MCF 10A (cell line): ENCODE measurements at places on chromosomes 4 and X. TPM values are rescaled to one million over a fixed set of nuclear protein-coding genes. Genes with fewer than 3 reads are reported as not detected.

GRCh38 chr4:82282875-82283274 is 90.9 kb downstream of the HNRNPD start:
- no peak overlapping the region for H3K27ac ChIP-seq
- no peaks in the 10 kb centered on the region for H3K36me3 ChIP-seq
- peaks cover 7% of the 10 kb centered on the region for H3K4me1 ChIP-seq
- H3K4me3 ChIP-seq, result no peak overlapping the region

GRCh38 chr4:1713003-1713851 is 1.1 kb upstream of the SLBP start:
- DNase-seq, result no peak
- H3K36me3 ChIP-seq, result peaks cover 27% of the 10 kb centered on the region
- peak overlapping the region; percentile 96 for H3K27ac ChIP-seq
- peak overlapping the region; percentile 86 for H3K4me3 ChIP-seq

- DNase-seq, result no peak
- H3K4me1 ChIP-seq, result peaks cover 7% of the 10 kb centered on the region
- no peak overlapping the region for H3K27ac ChIP-seq
- no peaks in the 10 kb centered on the region for H3K36me3 ChIP-seq
Measured at GRCh38 chrX:11352296-11352741, 59.1 kb downstream of the AMELX start.

- no peaks in the 10 kb centered on the region for H3K4me1 ChIP-seq
- no peak overlapping the region for H3K27ac ChIP-seq
- H3K27me3 ChIP-seq, result peaks cover 24% of the 10 kb centered on the region
- no peak overlapping the region for H3K4me3 ChIP-seq
Measured at GRCh38 chrX:3029129-3029528, 12.1 kb upstream of the ARSF start.

DNA sequence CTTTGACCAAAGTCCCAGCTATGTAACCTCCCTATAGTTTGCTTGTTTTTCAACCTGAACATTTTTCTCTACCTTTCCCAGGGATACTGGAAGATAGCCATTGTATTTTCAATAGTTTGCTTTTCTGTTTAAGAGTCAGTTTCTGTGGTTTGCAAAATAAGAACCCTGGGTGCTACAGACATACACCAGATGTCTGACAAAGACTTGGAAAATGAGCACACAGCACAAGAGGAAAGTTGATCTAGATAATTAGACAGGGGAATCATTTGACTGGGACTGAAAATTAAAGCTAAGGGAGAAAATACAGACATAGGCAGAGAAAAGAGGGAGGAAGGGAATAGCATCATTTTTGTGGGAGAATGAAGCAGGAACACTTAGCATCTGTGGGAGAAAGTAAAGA is 218.3 kb upstream of the CNKSR2 start:
- no peak overlapping the region for H3K27ac ChIP-seq
- DNase-seq, result no peak
- no peaks in the 10 kb centered on the region for H3K27me3 ChIP-seq

GRCh38 chr4:22454955-22455354 is 60.9 kb downstream of the ADGRA3 start:
- H3K4me3 ChIP-seq, result no peak overlapping the region
- H3K36me3 ChIP-seq, result peaks cover 6% of the 10 kb centered on the region
- DNase-seq, result no peak
- H3K27me3 ChIP-seq, result no peaks in the 10 kb centered on the region
- H3K27ac ChIP-seq, result no peak overlapping the region

GRCh38 chr4:160414496-160414895 is 1311.6 kb downstream of the RAPGEF2 start:
- H3K27me3 ChIP-seq, result no peaks in the 10 kb centered on the region
- H3K36me3 ChIP-seq, result no peaks in the 10 kb centered on the region
- no peaks in the 10 kb centered on the region for H3K4me1 ChIP-seq
- DNase-seq, result no peak
- no peak overlapping the region for H3K4me3 ChIP-seq
- no peak overlapping the region for H3K27ac ChIP-seq

GRCh38 chr4:30792601-30793000 is 72.4 kb downstream of the PCDH7 start:
- H3K4me3 ChIP-seq, result no peak overlapping the region
- no peaks in the 10 kb centered on the region for H3K4me1 ChIP-seq
- no peaks in the 10 kb centered on the region for H3K27me3 ChIP-seq
- no peak for DNase-seq
- H3K36me3 ChIP-seq, result no peaks in the 10 kb centered on the region

- H3K27me3 ChIP-seq, result no peaks in the 10 kb centered on the region
- H3K36me3 ChIP-seq, result no peaks in the 10 kb centered on the region
- H3K4me1 ChIP-seq, result no peaks in the 10 kb centered on the region
- DNase-seq, result no peak
Measured at GRCh38 chr4:177222781-177223180, 86.9 kb upstream of the NEIL3 start.

- H3K4me1 ChIP-seq, result no peaks in the 10 kb centered on the region
- DNase-seq, result no peak
- H3K36me3 ChIP-seq, result no peaks in the 10 kb centered on the region
- no peaks in the 10 kb centered on the region for H3K27me3 ChIP-seq
- H3K4me3 ChIP-seq, result no peak overlapping the region
Measured at GRCh38 chr4:14824189-14824588, 178.1 kb upstream of the CPEB2 start.

GRCh38 chr4:6374575-6374974 is 97.8 kb downstream of the PPP2R2C start:
- no peaks in the 10 kb centered on the region for H3K36me3 ChIP-seq
- no peak for DNase-seq
- H3K27ac ChIP-seq, result no peak overlapping the region

DDIT4L gene
- total RNA-seq, result 0.22 and 0.23 TPM in 2 replicates

NXF2B gene
- not detected in 2 replicates for total RNA-seq

ADD1 gene
- total RNA-seq, result 131 and 161 TPM in 2 replicates

RENBP gene
- total RNA-seq, result 0.23 TPM in 1 of 2 replicates, not detected in the other

MAGEA2B gene
- total RNA-seq, result not detected in 2 replicates

IKBKG gene
- total RNA-seq, result 29.3 and 32.1 TPM in 2 replicates

ENAM gene
- total RNA-seq, result not detected in 2 replicates

ASB9 gene
- 0.68 TPM in 1 of 2 replicates, not detected in the other for total RNA-seq

SULT1E1 gene
- total RNA-seq, result 2.8 and 6.5 TPM in 2 replicates

HHIP gene
- total RNA-seq, result 0.12 TPM in 1 of 2 replicates, not detected in the other

MUC7 gene
- not detected in 2 replicates for total RNA-seq
